Progenitor cell of endocrine pancreas (in vitro differentiated cells): ENCODE measurements at places on chromosomes 5 and 9. TPM values are rescaled to one million over a fixed set of nuclear protein-coding genes. Genes with fewer than 3 reads are reported as not detected.

DNA sequence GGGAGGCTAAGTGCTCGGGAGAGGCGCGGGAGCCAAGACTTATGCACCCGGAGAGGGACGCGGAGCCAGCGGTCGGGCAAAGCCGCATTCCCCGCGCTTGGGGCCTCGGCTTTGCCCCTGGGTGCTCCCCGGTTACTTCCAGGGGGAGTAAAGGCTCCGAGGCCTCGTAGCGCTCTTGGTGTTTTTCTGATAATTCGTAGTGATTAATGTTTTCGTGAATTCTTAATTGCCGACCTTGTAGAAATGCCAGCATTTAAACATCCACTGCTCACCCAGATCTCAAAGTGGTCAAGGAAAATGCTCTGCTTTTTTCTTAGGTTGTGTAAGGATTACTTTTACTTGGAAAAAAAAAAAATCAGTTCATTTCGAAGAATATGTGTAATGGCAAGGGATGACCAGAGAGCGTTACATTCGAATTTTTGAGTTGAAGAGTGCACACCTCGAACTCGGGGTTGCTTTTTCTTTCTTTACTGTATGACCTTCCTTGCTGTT is 654 bp upstream of the TUT7 start:
- no peak for DNase-seq

DNA sequence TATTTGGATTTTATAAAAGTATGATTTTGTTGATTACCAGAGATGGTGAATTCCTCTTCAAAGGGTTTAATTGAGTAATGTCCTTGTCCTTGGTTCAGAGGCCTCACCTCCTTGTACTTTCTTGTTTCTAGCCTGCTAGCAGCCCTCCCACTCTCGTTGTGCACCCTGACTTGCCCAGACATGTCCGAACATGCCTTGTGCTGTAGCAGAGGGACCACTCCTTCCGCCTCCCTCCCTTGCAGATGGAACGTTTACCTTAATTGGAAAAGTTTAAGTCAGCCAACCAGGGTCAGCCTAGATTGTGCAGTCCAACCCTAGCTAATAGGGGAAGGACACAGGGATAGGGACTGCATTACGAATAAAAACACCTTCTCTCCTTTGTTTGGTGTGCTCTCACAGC is 406.9 kb upstream of the NMUR2 start:
- no peak for DNase-seq

- no peak for DNase-seq
These were observed 94.2 kb upstream of the CTNND2 start for GRCh38 chr5:11998397-11998796.

Gene EQTN
- 1.1 and 1.4 TPM in 2 replicates for total RNA-seq

DNA sequence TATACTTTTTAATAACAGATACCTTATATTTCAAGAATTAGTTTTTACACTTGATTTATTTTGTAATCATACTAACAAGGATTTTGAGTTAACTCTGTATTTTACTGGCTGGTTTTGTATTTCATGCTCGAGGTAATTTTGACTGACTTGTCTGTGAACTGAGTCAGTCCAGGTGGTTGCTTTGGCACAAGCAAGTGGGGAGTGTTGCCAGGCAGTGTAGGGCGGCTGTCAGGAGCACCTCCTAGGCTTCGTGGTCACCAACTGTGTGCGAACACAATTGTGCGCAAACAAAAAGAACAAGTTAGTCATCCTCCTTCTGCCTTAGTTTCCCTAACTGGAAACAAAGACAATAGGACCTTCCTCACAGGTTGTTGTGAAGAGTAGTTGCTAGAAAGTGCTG is 286.3 kb downstream of the ADGRV1 start:
- no peak for DNase-seq

- DNase-seq, result no peak
These were observed 316.1 kb downstream of the TLE1 start for GRCh38 chr9:81373294-81373693.

DNA sequence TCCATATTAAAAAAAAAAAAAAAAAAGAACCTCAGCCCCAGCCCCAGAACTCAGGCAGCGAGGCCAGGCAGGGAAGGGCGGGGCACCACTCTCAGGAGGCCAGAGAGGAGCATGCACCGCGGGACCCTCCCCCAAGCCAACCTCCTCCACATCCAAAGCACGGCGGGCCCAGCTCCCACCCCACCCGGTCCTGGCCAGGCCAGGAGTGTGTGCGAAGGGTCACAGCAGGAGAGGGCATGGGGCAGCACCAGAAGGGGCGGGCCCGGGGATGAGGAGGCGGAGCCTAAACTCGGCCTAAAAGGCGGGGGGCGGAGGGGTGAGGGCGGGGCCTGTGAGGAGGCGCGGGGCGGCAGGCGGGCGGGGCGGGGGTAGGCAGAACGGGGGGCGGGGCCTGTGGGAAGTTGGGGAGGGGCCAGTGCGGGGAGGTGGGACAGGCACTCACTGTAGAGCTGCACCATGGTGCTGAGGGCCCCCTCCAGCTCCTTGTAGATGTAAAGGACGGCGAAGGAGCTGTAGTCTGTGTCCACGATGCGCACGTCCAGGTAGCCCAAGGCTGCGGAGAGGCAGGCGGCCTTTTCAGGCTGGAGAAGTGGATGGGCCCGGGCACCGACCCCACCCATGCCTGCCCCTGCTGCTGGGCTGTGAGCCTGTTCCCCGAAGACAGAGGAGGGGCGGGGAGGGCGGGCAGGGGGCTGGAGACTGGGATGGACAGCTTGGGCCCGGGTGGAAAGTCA is 1.2 kb downstream of the LCN15 start:
- peak; percentile 40 for DNase-seq

DNA sequence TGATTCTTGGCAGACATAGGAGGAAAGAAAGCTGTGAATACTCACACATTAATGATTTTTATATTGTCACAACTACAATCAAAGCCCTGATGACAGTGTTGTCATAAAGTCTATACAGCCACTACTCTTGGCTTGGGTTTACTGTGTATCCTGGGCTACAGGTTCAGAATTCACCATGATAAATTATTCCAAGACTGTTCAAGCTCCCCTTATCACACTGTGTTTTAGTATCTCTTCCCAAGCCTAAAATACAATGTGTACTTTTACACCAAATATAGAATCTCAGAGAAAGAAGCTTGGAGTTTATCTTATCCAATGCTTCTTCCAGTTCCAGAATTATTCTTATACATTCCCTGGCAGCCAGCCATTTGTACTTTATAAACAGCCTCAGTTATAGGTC is 127.7 kb upstream of the PPP1R2B start:
- no peak for DNase-seq

DNA sequence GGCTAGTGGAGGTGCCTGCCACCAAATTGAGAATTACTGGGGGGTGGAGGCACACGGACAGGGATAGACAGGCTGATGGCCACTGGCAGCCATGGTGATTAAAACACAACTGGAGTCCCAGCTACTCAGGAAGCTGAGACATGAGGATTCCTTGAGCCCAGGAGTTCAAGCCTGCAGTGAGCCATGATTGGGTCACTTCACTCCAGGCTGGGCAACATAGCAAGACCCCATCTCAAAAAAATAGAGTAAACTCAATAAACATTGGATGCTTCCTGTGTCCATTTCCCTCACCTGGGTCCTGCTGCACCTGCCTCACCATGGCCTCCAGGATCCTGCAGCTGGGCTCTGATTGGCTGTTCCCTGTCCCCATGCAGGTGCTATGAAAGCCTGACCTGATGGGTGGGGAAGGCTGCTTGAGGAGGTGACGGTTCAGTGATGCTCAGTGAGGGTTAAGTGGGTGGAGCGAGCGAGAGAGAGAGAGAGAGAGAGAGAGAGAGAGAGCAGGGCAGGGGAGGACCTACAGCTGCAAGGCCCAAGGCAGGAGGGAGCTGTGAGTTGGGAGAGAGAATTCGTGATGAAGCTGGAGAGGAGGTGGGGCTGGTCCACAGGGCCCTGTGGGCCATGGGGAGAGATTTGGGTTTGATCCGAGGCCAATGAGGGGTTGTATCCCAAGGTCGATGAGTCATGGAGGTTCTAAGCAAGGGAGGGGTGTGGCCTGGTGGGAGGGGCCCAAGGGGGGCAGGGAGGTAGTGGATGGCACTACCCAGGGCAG is 36.7 kb upstream of the FUBP3 start:
- no peak for DNase-seq

Gene C9orf153
- total RNA-seq, result 0.69 TPM in 1 of 2 replicates, not detected in the other

GRCh38 chr5:74562122-74562521 is 78.4 kb downstream of the ENC1 start:
- no peak for DNase-seq

DNA sequence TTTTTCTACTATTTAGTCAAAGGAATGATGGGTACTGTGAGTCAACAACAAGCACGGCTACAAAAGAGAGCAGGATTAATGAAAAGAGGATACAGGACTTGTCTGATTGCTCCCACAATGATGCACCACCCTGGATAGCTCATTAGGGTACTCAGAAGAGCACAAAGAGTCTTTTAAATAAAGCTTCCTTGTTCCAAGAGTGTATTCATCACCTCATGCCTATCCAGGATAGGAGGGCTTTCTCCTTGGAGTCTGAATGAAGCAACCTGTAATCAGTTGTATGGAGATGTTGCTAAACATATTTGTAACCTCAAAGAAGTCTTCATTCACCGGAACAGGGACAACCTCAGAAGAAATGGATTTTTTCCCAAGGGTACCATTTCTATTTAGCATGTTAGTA is 219.5 kb upstream of the TMEM161B start:
- DNase-seq, result no peak

Gene CFAP157
- 1.2 and 1.3 TPM in 2 replicates for total RNA-seq

DNA sequence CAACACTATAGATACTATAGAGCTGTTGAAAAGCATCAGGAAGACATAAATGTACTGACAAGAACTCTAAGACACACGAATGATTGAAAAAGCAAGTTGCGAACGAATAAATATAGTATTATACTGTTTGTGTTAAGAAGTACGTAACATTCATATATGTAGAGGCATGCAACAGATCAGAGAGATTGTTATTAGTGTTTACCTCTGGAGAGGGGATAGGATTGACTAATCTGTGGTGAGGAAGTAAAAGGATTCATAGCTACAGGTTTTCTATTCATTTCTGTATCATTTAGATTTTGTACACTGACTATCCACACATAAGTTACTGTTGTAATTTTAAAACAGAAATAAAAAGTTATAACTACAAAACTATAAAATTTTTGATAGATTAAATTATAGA is 147.6 kb upstream of the SV2C start:
- no peak for DNase-seq

DNA sequence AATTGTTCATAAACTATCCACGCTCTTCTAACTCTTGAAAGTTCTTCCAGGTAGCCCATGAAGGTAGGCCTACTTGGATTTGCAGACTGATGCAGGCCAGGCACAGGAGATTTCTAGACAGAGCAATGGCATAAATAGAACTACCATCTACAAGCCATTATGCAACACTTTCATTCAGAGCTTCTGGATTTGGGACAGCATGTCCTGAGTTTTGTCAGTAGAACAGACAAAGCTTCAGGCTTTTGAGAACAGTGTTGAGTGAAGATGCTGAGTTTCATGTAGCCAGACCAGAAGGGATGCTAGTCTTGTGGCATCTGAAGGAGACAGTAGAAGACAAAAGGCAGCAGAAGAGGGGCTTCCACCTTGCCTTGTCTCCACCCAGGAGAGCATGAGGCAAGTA is 196.6 kb downstream of the TRIM32 start:
- DNase-seq, result no peak

DNA sequence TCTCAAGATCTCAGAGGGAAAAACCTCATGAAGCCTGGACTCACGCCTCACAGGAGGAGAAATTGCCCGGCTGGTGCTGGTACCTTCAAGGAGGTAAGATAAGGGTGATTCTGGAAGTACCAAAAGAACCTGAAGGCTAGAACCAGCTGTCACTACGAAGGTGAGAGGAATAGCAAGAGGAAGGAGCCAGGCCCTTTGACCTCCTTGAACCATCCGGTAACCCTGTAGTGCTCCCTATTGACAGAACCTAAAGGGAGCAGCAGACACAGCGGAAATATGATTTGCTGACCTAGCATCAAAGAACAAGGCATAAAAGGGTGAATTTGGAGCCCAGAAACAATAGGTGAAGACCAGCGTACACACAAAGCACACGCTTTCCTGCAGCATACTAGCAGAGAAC is 92.2 kb downstream of the DOCK8 start:
- no peak for DNase-seq

GRCh38 chr9:86893811-86894490 is 53.4 kb downstream of the GAS1 start:
- DNase-seq, result no peak

DNA sequence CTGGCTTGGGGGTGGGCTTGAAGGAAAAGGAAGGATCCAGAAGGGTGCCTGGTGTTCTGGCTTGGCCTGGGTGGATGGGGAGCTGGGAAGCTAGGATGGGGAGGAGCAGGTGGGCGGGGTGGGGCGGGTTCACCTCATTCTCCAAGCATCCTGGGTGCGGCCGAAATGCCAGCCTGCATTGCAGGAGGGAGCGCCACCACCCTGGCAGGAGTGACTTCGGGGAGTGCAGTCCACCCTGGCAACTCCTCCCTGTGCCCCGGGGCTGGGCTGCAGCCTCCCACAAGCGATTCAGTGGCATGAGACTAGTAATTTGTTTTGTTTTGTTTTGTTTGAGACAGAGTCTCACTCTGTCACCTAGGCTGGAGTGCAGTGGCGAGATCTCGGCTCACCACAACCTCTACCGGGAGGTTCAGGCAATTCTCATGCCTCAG is 5.5 kb downstream of the TTC16 start:
- DNase-seq, result no peak

DNA sequence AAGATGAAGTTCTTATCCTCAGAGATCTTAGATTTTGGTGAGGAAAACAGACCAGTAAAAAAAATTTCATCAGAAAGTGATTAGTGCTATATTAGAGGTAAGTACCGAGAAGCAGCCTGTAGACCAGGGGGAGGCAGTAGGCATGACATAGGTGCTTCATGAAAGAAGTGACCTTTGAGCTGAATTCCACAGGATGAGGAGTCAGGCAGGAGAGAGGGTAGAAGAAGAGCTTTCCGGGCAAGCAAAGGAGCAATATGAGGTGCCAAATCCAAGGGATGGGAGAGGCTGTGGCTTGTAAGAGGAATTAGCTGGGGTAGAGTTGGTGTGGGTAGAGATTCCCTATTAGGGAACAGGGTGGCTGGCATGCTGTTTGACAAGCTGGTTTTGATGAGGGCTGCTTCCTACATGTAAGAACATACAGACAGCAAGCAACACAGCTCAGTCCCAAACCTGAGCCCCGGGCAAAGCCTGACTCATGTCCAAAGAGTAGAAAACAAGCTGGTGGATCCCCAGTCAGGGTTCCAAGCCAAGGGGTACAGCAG is 48.4 kb upstream of the PWWP2A start:
- DNase-seq, result no peak

DNA sequence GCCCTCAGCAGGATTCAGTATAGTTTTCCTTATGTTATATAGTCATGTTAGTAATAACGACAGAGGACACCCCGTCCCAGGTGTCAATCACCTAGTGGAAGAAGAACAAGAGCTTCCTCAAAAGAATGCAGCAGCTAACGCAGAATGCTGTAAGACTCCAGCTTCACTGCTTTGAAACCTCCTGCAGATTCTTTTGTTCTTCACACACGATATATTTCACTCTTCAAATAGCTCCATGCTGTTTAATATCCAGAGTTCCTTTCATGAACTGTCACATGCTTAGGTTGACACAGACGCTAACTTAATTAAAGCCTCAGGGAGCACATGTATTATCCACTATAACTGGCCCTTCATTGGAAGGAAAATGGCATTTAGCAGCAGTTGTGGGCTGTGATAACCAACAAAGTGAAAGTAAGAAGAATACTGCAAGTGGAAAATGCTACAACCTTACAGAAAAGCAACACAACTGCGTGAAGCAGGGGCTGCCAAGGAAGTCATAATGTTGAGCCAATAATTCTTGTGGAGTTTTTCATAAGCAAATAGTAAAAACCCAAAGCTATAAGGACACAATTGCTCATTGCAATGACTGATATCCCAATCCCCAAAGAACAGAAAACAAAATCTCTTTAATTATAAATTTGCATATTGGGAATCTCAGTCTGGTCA is 387.5 kb downstream of the PLK2 start:
- no peak for DNase-seq

- DNase-seq, result no peak
These were observed 105.4 kb upstream of the SPOCK1 start for GRCh38 chr5:137604348-137605095.
